ENCODE measurements at places on chromosomes 11 and 22.
A peak's percentile ranks its signal among the peaks of the same experiment; 100 is the strongest.

GRCh38 chr22:39501644-39502108 is 414 bp upstream of the MIEF1 start:
- DNase-seq = no peak

DNA sequence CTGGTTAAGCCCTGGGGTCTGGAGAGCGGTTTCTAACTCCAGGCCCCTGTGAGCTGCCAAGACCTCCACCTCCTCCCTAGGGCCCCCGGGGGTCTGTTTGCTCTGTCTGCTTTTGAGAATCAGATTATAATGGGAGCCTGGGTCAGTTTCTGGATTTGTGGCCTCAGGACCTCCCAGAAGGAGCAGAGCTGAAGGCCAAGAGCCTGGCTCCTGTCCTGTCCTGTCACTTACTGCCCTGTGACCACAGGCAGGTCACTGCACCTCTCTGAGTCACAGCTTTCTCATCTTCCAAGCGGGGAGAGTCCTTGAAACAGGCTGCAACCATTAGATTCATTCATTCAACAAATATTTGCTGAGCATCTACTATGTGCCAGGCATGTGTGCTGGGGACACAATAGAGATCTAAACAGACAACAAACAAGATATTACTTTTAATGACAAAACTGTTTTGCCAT is 87.3 kb upstream of the FGF3 start:
- DNase-seq = no peak

DNA sequence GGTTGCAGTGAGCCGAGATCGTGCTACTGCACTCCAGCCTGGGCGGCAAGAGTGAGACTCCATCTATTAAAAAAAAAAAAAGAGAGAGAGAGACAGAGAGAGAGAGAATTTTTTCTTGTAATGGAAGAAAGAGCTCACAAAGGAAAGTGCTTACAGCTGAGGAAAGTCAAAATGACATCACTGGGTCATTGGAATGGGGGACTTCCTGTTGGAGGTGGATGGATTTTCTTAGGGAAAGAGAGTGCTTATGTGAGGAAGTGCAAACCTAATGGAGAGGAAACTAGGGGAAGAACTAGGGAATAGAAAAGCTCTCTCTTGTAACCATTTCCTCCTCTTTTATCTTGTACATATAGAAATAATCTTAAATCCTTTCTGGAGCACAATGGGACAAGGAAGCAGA is 6.3 kb upstream of the PIWIL4 start:
- DNase-seq = no peak

- DNase-seq = no peak
Measured at GRCh38 chr22:37371911-37372310, 55.4 kb downstream of the ELFN2 start.

DNA sequence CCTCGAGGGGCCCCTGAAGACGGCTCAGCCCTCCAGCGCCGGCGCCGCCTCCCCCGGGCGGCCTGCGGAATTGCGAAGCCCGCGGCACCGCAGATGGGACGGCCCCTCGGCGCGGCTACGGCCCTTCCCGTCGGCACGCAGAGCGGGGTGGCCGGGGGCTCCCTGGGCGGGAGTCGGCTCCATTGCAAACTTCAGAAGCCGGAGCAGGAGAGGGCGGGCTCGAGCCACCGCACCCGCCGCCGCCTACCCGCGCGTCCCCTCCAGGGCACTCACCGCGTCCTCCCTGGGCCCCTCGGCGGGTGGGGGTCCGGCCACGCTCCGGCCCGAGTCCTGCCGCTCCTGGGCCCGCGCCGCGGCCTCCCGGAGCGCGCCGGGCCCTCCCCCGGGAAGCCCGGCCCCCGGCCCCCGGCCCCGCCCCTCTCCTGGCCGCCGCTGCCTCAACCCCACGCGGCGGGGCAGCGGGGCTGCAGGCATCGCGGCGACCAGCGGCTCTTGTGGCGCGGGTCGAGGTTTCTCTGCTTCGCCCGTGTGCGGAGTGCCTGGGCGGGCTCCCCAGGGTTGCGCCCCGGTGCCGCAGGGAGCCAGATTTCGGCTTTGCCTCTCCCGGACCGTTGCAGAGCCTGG is at the start of gene PACSIN3:
Gene PACSIN3 (minus strand): TSS at position 359 of the 624 bp plus-strand sequence. CDS start 3,707 bp downstream, outside the sequence.
- DNase-seq = peak; percentile 45

GRCh38 chr11:71181566-71181965 is 70.8 kb downstream of the SHANK2 start:
- no peak for DNase-seq

DNA sequence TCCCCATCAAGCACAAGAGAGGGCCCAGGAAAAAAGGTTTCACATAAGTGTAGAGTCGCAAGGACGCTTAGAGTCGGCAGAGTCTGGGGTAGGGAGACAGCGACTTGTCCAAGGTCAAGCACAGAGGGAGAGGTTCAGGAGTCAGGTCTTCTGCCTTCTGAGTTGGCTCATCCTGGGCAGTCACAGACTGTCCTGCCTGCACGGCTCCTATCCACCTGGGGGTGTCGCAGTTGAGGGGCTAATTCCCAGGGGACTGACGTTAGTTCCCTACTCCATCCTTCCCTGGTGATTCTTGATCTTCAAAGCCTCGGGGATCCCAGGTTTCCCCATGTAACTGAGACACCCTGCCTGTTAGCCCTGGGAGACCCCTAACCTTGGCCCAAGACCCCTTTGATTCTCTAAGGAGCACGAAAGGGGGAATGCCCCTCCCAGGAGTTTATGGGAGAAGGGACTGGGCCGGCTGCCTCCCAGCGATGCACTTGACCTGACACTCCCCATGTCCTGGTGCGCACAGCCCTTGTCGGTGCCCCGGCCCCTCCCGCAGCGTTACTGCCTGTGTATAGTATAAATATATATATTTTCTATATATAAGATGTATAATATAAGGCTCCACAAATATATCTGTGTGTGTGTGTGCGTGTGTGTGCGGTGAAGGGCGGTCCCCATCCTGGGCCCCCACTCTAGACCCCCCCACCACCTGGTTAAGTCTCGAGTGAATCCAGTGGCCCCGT is 14.7 kb upstream of the TAB1 start:
- DNase-seq = peak; percentile 38

DNA sequence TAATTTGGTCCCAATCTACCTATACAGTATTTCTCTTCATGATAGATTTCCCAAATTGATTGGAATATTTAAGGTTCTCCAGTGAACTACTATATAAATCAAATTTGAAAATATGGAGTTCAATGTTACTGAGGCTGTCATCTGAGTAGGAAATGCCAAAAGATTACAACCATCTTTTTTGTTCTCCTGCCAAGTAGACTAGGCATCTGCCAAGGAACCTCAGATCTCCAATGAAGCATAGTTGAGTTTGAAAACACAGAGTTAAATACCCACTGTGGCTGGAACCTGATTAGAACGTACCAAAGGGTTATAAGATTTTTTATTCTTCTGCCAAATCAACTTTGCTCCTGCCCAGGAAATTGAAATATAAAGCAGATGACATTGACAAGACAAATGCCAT is 330.9 kb downstream of the CNTN5 start:
- DNase-seq = peak; percentile 38

- DNase-seq = no peak
Measured at GRCh38 chr11:30432178-30432577, 109.3 kb downstream of the ARL14EP start.

- no peak for DNase-seq
Measured at GRCh38 chr22:26673486-26673885, 16.1 kb downstream of the MIAT start.

- no peak for DNase-seq
Measured at GRCh38 chr11:124460459-124460858, 15.0 kb upstream of the OR8B8 start.

DNA sequence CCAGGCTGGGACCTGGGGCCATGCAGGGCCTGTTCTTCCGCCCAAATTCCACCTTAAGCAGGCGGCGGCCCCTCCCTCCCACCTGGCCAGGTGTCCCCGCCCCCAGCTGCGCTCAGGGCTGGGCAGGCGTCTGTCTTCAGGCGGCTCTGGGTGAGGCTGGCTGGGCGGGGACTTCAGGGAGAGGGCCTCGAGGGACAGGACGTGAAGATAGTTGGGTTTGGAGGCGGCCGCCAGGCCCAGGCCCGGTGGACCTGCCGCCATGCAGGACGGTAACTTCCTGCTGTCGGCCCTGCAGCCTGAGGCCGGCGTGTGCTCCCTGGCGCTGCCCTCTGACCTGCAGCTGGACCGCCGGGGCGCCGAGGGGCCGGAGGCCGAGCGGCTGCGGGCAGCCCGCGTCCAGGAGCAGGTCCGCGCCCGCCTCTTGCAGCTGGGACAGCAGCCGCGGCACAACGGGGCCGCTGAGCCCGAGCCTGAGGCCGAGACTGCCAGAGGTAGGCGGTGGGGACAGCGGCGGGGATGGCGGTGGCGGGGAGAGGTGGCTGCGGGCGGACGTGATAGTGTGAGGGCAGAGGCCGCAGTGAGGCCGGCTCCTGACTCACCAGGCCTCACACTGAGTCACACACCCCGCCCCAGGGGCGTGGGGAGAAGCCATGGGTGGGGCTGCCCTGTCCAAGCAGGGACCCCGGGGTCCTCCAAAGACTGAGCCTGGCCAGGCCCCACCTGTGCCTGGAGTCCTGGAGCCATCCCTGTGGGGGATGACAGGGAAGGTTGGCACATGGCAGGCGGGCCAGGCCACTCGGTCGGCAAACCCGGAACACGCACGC is at the start of gene PKP3:
Gene PKP3 (plus strand): TSS at position 176 of the 824 bp plus-strand sequence. CDS start 84 bp downstream, at position 260.
- peak; percentile 71 for DNase-seq

GRCh38 chr22:42271906-42272305 is 1.5 kb upstream of the TCF20 start:
- no peak for DNase-seq

DNA sequence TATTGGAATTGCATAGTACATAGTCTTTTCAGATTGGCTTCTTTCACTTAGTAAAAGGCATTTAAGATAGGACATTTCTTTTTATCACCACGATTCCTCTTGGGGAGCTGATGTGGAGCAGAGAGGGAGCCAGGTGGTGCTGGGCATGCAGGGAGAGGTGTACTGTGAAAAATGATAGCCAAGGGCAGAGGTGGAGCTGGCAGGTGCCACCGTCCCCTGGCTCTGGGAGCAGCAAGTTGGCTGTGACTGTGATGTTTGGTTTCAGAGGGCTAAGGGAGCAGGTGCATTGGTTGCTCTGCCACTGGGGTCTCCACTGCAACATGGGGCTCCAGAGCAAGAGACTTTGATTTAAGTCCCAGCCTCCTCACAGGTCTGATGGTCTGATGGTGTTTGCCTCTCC is 16.5 kb downstream of the SGSM1 start:
- no peak for DNase-seq

GRCh38 chr11:65658174-65659021 is 4.3 kb downstream of the RELA start:
- DNase-seq = no peak

- DNase-seq = peak; percentile 78
Measured at GRCh38 chr11:100674212-100674611, 12.9 kb upstream of the ARHGAP42 start.

- no peak for DNase-seq
Measured at GRCh38 chr11:33606762-33607161, 93.9 kb downstream of the C11orf91 start.

- DNase-seq = no peak
Measured at GRCh38 chr11:67437082-67437808, at the start of gene PTPRCAP. PTPRCAP (minus strand) TSS chr11:67437682; CDS start chr11:67437619, 63 bp downstream.

DNA sequence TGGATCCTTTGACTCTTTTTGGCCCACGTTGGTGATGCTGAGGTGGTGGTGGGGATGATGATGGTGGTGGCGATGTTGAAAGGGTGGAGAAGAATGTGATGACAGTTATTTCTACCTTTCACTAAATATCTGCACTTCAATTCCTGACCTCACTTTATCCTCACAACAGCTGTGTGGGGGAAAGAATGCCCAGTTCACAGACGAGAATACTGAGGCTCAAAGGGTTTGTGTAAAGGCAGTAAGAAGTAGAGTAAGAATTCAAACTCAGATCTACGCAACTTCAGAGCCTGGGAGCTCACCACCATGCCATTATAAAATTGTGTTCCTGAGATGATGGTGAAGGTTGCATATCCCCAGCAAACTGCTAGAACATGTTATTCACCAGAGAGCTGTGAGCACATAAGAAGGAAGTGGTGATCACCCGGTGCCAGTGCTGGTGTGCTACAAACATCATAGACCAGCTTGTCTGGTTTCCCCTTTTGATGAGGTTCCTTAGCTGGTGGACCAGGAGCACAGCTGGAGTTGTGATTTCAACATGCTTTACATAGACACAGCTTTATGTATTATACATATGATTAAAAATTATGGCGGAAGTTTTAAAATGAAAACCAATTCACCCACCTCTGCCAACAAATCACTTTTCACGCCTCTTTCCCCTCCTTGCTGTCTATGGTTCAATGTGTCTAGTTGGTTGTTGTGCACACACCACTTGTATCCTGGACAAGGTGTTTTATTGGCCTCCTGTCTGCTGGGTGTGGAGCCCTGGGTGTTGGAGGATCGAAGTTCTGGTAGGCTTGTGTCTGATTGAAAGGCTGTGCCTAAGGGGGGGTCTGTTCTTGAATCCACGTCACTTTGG is 6.2 kb downstream of the ST14 start:
- no peak for DNase-seq

GRCh38 chr11:107293677-107294344 is 163.8 kb downstream of the CWF19L2 start:
- DNase-seq = no peak

- no peak for DNase-seq
Measured at GRCh38 chr11:72243173-72244059, 560 bp downstream of the PHOX2A start.

All from cardiac fibroblast (primary cell).